ENCODE measurements at places on chromosomes 3 and 15.

DNA sequence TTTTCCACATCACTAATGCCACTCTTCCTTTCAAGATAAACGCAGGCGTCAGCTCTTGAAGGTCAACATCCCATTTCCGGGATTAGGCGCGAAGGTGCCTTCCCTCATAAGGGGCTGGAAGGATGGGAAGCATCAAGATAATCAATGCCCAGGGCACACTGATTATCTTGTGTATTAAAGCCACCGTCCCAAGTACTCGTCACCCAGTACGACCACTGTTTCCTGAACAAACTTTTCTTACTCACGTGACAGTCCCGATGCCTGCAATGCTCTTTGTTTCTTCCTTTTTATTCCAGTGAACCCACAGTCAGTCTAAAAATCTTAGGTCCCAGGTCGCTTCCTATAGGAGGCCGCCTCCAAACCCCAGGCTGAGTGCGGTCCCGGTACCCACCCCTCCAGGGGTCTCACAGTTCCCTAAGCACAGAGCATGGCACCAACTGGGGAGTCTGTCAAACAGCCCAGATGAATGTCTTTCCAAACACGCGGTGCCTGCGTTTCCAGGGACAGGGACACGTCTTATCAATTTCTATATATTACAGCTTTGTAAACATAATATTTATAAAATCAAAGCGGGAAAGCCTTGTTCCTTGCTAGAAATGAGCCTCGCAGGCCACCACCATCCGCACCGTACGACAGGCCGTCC, 589 bp downstream of the ANAPC13 start:
- no peak for DNase-seq

DNA sequence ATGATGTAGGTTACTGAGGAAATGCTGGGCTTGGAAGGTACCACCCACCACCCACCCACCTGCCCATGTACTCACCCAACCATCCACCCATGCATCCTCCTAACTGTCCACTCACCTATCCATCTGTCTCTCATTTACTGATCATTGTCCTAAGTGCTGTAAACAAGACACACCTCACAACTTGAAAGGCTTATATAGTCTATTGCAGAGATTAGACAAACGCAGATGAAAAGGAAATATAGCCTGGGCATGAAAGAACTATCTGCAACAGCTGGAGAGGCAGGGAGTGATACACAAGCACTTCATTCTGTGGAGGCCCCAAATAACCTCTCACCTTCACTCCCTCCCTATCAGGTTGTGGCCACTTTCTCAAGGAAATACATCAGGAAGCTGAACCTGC, 54.0 kb downstream of the DAPK2 start:
- DNase-seq, result no peak

DNA sequence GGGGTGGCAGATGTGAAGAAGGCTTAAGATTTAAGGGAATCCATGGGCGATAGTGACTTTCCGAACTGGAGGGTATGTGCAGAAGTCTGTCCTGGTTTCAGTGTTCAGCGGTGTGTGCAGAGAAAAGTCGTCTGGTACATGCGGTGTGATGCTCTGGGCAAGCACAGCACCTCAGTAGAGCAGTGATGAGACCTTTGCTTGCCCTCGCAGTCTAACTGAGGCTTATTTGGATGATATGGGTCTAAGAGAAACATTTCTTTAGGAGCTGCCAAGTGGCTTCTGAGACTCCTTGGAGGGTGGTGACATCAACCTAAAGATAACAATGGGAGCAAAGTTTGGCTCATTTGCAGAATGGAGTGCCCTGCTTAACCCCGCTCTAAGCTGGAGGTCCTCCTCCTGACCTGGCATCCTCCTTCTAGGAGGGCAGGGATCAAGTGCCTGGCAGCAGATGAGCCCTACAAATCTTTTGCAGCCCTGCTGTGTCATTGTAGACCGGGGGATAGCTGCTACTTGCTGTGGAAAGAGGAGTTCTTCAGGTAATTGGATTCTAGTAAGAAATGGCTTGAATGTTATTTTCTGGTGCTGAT, 228.1 kb upstream of the AZI2 start:
- DNase-seq, result no peak

DNA sequence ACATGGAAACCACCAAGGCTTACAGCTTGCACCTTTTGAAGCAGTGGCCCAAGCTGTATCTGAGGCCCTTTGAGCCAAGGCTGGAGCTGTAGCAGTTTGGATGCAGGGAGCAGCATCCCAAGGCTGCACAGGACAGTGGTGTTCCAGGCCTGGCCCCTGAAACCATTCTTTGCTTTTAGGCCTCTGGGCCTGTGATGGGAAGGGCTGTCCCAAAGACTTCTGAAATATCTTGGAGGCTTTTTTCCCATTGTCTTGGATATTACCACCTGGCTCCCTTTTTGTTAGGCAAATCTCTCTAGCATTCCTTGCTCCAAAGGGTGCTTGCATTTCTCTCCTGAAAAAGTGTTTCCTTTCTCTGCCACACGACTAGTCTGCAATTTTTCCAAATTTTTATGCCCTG, 302.8 kb upstream of the MDFIC2 start:
- DNase-seq, result no peak

DNA sequence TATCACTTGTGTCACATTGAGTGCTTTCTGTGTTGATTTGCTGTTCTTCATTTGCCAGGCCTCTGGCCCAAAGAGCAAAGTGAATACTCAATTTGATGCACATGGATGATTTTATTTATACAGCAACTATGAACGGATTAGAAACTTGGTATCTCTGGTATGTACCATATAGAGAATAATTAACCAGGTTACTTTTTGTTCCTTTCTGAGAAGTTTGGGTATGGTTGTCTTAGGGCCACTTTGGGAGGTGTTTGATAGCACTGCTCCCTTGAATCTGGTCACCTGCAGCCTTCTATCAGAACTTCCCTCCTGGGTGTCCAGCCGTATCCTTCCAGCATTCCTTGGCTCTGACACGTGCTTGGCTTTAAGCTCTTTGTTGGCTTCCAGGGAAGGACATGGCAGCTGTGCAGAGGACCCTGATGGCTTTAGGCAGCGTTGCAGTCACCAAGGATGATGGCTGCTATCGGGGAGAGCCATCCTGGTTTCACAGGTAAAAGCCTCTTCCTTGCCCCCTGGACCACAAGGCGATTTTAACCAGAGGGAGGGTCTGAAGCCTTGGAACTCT, 12.7 kb downstream of the TAGLN3 start:
- DNase-seq, result no peak

- DNase-seq, result no peak
These were observed 66.5 kb downstream of the ADAMTSL3 start for GRCh38 chr15:83720468-83720867.

GRCh38 chr15:39792844-39793335, 10.2 kb upstream of the FSIP1 start:
- DNase-seq, result no peak

GRCh38 chr15:33198541-33198940, 4.0 kb upstream of the FMN1 start:
- DNase-seq, result no peak

DNA sequence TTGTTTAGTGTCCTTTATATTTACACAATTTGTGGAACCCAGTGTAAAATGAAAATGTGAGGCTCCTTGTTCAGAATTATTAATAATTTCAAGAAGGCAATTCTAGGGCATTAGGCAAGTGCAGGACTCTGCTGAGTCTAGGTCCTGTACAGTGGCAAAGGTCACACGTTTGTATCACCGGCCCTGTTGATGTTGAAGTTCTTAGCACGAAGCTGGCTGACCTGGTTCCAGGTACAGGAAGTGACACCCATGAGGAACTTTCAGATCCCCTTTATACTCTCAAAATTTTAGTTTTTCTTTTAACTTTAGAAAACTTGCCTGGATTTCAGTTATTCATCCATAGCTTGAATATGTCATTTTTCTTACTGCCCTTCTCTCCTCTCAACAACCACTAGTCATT, 349.4 kb downstream of the CNTN6 start:
- DNase-seq, result no peak

DNA sequence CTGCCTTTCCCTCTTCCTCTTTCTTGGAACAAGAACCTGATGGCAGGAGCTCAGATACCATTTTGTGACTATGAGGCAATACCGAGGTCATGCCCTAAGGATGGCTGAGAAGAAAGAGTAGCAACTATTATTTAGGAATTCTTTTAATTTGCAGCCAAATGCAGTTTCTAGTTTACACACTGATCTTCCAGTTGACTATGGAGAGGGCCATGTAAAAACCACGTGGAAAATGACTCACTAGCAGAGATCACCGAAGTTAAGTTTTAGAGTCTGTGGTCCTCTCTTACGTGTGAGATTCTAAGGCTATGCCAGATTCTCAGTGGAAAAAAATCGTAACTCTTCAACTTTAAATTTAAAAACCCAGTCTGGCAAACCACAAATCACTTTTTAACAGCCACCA, 7.8 kb downstream of the BNC1 start:
- DNase-seq, result no peak

DNA sequence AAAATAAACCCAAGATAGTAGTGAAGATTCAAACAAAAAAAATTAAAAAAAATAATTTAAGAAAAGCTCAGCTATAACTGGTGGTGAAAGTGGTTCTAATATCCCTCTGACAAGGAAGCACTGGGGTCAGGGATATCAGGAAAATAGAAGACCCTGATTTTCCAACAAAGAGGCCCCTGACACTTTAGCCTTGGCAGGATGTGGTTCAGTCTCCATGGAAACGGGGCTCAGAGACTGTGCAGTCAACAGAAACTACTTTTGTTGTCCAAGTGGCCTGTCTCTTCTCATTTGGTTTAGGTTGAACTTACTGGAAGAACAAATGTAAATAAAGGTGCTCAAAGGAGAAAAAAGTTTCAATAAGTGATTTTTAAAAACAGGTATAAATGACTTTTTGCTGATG, 27.2 kb downstream of the INTS14 start:
- no peak for DNase-seq

GRCh38 chr3:59425371-59425770, 375.5 kb upstream of the CFAP20DC start:
- DNase-seq, result no peak

DNA sequence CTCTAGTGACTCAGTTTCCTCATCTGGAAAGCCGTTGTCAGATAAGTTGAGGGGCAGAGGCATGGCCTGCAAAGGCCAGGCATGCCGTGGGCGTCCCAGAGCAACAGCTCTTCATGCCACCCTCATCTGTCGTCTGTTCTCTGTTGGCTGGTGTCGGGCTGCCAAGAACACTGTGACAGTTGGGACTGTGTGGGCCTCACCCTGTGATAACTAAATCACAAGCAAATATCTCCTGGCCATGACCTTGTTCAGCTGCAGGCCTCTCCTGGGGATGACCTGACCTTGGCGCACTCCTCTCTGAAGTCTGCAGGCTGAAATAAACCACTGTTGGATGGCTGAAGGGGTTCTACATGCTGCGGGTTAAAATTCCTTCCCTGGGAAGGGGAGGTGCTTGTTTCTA, 145.9 kb downstream of the SHQ1 start:
- DNase-seq, result no peak

GRCh38 chr3:132064114-132064513, 29.3 kb upstream of the CPNE4 start:
- no peak for DNase-seq

DNA sequence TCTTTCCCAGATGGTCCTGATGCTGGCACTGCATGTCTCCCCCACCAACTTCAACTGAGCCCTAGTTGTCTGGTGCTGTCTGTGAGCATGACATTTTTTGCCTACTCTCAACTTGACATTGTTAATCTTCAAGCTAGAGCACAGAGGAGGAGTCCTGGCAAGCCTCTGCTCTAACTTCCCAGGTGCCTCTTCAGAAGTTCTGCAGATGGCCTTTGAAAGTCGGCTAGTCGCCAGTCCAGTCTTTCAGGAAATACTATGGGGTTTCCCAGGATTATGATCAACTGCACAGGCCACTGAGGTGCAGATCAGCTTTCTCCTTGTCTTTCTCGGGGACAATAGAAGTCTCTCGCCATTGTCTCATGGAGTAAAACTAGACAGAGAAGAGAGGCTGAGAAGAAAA, 86.7 kb downstream of the ST8SIA2 start:
- DNase-seq, result no peak

DNA sequence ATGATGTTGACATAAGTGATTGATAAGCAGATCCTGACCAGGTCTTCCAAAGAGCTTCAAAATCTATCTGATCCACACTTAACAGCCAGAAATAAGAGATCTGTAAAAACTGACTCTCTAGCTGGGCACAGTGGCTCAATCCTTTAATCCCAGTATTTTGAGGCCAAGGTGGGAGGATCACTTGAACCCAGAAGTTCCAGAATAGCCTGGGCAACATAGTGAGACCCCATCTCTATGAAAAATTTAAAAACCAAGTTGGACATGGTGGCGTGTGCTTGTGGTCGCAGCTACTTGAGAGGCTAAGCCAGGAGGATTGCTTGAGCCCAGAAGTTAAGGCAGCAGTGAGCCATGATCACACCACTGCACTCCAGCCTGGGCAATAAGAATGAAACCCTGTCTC, 43.6 kb downstream of the PIGB start:
- no peak for DNase-seq

GRCh38 chr15:88776646-88777045, 26.6 kb upstream of the ACAN start:
- no peak for DNase-seq

DNA sequence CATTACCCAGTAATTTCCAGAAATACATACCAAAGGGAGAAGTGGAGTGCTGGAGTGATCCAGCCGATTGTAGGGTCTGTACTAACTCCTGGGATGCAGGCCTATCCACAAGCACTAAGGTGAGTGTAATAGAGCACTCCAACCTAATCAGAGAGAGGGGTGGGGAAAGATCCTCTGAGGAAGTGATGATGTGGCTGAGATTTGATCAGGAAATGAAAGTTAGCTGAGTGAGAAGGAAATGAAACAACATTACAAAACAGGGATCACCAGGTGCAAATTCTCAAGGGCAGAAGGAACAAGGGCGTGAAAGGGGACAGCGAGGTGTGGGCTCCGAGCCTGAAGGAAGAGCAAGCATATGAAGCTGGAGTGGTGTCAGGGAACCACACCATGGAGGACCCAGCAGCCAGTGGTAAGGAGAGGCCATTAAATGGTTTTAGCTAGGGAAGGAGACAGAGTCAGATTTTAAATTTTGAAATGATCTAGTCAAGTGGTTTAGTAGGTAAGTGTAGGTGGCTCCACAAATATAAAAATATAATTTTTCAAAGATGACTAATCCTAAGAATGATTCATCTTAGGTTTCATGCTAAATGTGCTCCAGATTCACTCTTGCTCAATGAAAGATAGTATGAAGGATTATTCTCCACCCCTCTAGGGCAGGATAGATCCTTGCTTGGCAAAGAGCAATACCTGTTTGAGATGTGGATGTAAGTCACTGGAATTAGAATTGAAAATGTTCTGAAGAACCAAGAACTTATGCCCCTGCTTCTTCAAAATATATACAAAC, 348.7 kb downstream of the TBL1XR1 start:
- no peak for DNase-seq

DNA sequence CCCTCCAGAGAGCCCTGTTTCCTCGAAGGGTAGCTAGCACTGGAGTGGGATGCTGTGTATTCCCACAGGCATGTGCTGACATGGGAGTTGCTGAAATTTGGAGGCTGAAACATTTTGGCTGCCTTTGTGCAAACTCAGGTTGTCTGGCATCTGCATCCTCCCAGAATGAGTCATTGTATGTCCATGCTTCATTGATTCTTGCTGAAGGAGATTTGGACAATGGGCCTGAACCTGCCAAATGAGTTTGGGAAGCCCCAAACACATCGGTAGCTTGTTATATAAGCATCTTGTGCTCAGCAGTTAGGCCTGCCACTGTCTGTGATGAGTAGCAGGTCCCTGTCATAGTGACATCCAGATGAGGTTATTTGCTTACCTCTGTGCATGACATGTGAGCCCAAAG, 160.0 kb downstream of the IL5RA start:
- DNase-seq, result no peak

- peak; percentile 65 for DNase-seq
These were observed 97.7 kb upstream of the ATP2B2 start for GRCh38 chr3:10602769-10603768.
